ENCODE measurements at places on chromosomes 7 and 10. TPM values are rescaled to one million over a fixed set of nuclear protein-coding genes. Genes with fewer than 3 reads are reported as not detected.

Gene TEX36
- not detected for total RNA-seq

Gene FIGNL1
- total RNA-seq, result 13.8 TPM

Gene CASTOR2
- 9.8 TPM for total RNA-seq

DNA sequence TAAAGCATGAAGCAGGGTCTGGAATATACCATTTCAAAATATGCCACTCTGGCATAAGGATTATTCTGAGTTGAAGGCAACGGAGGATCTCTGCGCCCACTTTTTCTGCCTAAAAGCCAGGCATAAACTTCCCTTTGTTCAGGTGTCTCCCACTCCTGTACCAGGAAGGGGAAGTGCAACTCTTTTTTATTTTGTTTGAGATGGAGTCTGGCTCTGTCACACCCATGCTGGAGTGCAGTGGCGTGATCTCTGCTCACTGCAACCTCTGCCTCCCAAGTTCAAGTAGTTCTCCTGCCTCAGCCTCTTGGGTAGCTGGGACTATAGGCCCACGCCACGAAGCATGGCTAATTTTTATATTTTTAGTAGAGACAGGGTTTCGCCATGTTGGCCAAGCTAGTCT lies 18.2 kb downstream of the SVIL start:
- no peaks in the 10 kb centered on the region for H3K4me1 ChIP-seq
- no peak overlapping the region for H3K27ac ChIP-seq
- H3K27me3 ChIP-seq, result no peaks in the 10 kb centered on the region
- H3K36me3 ChIP-seq, result no peaks in the 10 kb centered on the region
- H3K4me3 ChIP-seq, result no peak overlapping the region

DNA sequence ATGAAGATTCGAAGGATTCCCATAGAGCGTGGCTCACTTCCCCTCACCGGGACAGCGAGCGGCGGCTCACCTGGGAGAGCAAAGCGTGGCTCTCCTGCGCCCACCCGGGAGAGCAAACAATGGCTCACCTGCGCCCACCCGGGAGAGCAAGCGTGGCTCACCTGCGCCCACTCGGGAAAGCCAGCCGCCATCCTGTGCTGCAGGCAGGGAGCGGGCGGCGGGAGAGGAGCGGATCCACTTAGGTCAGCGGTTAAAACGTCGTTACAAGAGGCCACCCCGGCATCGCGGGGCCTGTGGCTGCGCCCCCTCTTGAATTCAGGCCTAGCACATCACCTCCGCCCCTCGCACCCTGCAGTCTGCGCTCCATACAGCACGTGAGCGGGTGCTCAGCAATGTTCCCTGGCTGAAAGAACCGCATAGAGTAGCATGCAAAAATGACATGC lies 461 bp upstream of the FIGNL1 start:
- DNase-seq, result no peak
- H3K27ac ChIP-seq, result peak overlapping the region; percentile 88
- peaks cover 15% of the 10 kb centered on the region for H3K36me3 ChIP-seq
- H3K27me3 ChIP-seq, result no peaks in the 10 kb centered on the region
- H3K4me1 ChIP-seq, result peaks cover 20% of the 10 kb centered on the region

GRCh38 chr7:33774762-33775523 lies 130.4 kb upstream of the BMPER start:
- H3K4me3 ChIP-seq, result no peak overlapping the region
- no peak for DNase-seq
- H3K27me3 ChIP-seq, result no peaks in the 10 kb centered on the region

GRCh38 chr10:130300608-130301020 lies 164.4 kb downstream of the GLRX3 start:
- H3K4me3 ChIP-seq, result no peak overlapping the region
- H3K27ac ChIP-seq, result peak overlapping the region; percentile 1
- no peaks in the 10 kb centered on the region for H3K27me3 ChIP-seq
- peak; percentile 73 for DNase-seq

- H3K27me3 ChIP-seq, result no peaks in the 10 kb centered on the region
- peak; percentile 76 for DNase-seq
- H3K4me3 ChIP-seq, result peak overlapping the region; percentile 95
- peaks cover 4% of the 10 kb centered on the region for H3K36me3 ChIP-seq
- peaks cover 56% of the 10 kb centered on the region for H3K4me1 ChIP-seq
- H3K27ac ChIP-seq, result peak overlapping the region; percentile 84
Observed at GRCh38 chr7:45001138-45001694, 1.2 kb downstream of the CCM2 start.

DNA sequence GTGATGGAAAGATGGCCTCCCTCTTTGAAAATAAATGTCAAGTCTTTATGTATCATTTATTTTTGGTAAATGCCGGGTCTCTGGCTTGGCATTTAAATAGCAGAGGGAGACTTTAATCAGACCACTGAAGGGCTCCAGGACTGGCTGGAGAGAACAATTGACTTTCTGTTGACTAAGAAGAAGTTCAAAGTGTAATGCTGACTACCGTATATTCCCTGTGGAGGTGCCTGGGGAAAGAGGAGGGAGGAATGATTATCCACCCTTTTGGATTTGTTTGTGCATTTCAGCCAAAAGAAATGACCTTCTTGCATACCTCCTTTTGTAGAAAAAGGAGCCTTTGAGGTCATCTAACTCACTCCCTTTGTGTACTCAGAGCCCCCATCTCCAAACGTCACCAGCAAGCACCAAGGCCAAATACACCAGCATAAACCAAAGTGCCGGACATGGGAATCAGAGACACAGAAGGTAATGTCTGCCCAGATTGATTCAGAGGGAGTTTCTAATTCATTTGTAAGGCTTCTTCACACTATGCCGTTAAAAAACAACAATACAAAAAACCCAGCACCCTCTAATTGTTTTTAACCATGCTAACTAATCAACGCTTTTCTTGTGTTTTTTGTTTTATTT lies 75.2 kb downstream of the PRLHR start:
- DNase-seq, result no peak
- no peak overlapping the region for H3K4me3 ChIP-seq
- peaks cover 10% of the 10 kb centered on the region for H3K27me3 ChIP-seq

DNA sequence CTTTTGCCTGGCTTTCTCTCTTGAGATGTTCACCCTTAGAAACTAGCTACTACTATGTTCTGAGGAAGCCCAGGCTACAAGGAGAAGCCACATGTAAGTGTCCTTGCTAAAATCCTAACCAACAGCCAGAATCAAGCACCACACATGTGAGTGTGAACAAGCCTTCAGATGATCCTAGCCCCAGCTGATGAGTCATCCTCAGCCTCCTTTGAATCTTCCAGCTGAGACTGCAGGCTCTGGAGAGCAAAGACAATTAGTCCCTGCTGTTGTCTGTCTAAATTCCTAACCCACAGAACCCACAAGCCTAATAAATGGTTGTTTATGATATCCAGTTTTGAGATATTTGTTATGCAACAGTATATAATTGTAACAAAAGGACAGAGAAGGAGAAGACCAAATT lies 92.8 kb upstream of the TAC1 start:
- no peaks in the 10 kb centered on the region for H3K36me3 ChIP-seq
- no peak overlapping the region for H3K4me3 ChIP-seq
- H3K27me3 ChIP-seq, result no peaks in the 10 kb centered on the region
- DNase-seq, result no peak
- no peaks in the 10 kb centered on the region for H3K4me1 ChIP-seq
- H3K27ac ChIP-seq, result no peak overlapping the region

GRCh38 chr10:95221124-95221523 lies 27.1 kb downstream of the ACSM6 start:
- no peak overlapping the region for H3K27ac ChIP-seq
- no peaks in the 10 kb centered on the region for H3K4me1 ChIP-seq
- no peaks in the 10 kb centered on the region for H3K36me3 ChIP-seq
- H3K4me3 ChIP-seq, result no peak overlapping the region

GRCh38 chr7:132577206-132578049 lies 1.2 kb upstream of the PLXNA4 start:
- peaks cover 33% of the 10 kb centered on the region for H3K27me3 ChIP-seq
- no peak for DNase-seq

- no peak overlapping the region for H3K4me3 ChIP-seq
- no peak for DNase-seq
- H3K36me3 ChIP-seq, result no peaks in the 10 kb centered on the region
- H3K27ac ChIP-seq, result no peak overlapping the region
Observed at GRCh38 chr10:115903845-115904244, 369.2 kb downstream of the GFRA1 start.

DNA sequence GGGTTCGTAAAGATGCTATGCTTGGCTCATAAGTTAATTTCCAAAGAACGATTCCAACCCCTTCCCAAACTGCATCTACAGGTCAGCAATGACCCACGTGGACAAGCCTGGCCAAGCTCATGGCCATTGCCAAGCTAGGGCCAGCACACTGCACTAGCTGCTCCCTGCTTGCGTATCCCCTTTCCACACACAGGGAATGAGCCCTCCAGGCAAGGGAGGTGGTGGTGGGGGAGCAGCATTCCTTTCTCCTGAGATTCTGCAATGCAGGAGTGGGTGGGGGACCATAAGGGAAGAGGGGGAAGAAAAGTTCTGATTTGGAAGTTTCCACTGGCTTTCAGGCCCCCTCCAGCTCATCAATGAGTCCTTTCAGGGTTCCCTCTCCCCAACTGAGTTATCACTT lies 56.0 kb downstream of the SH3PXD2A start:
- H3K27me3 ChIP-seq, result no peaks in the 10 kb centered on the region
- peaks cover 26% of the 10 kb centered on the region for H3K4me1 ChIP-seq
- H3K36me3 ChIP-seq, result no peaks in the 10 kb centered on the region
- H3K4me3 ChIP-seq, result no peak overlapping the region

- H3K4me3 ChIP-seq, result no peak overlapping the region
- H3K27ac ChIP-seq, result no peak overlapping the region
- H3K4me1 ChIP-seq, result no peaks in the 10 kb centered on the region
- DNase-seq, result peak; percentile 4
Observed at GRCh38 chr7:82810558-82811259, 352.0 kb downstream of the PCLO start.

DNA sequence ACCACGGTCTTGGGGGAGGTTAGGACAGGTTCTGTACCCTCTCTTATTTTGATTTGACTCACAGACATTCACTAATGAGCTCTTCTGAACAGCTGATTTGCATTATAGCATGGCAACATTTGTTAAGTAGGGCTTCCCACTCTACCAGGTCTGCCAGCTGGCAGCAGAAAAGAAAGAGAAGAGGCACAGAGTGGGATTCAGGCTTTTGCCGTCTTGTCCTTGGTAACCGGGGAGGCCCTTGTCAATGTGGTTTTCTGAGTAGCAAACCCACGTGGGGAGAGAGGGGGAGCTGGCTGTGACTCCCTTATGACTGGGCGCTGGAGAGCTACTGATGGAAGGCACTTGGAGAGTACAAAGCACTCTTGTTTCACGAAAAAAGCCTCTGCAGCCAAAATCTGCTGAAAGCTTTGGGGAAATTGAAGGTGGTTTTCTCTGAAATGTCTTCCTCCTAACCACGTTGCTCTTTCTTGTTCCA lies 355.3 kb upstream of the GALNT17 start:
- no peaks in the 10 kb centered on the region for H3K4me1 ChIP-seq
- H3K27me3 ChIP-seq, result no peaks in the 10 kb centered on the region
- H3K36me3 ChIP-seq, result no peaks in the 10 kb centered on the region
- no peak overlapping the region for H3K27ac ChIP-seq
- DNase-seq, result no peak

GRCh38 chr7:107463139-107464078 lies 6.4 kb upstream of the GPR22 start:
- DNase-seq, result peak; percentile 66
- H3K4me3 ChIP-seq, result no peak overlapping the region
- H3K27me3 ChIP-seq, result no peaks in the 10 kb centered on the region
- H3K36me3 ChIP-seq, result peaks cover 6% of the 10 kb centered on the region
- no peak overlapping the region for H3K27ac ChIP-seq

Measured in CD4-positive, CD25-positive, alpha-beta regulatory T cell (primary cell).